ENCODE measurements at places on chromosomes 3 and 15.

- no peak for DNase-seq
These were observed 92.6 kb upstream of the VGLL4 start for GRCh38 chr3:11736136-11736833.

- DNase-seq = no peak
These were observed 316.9 kb upstream of the ICE2 start for GRCh38 chr15:60795889-60796288.

DNA sequence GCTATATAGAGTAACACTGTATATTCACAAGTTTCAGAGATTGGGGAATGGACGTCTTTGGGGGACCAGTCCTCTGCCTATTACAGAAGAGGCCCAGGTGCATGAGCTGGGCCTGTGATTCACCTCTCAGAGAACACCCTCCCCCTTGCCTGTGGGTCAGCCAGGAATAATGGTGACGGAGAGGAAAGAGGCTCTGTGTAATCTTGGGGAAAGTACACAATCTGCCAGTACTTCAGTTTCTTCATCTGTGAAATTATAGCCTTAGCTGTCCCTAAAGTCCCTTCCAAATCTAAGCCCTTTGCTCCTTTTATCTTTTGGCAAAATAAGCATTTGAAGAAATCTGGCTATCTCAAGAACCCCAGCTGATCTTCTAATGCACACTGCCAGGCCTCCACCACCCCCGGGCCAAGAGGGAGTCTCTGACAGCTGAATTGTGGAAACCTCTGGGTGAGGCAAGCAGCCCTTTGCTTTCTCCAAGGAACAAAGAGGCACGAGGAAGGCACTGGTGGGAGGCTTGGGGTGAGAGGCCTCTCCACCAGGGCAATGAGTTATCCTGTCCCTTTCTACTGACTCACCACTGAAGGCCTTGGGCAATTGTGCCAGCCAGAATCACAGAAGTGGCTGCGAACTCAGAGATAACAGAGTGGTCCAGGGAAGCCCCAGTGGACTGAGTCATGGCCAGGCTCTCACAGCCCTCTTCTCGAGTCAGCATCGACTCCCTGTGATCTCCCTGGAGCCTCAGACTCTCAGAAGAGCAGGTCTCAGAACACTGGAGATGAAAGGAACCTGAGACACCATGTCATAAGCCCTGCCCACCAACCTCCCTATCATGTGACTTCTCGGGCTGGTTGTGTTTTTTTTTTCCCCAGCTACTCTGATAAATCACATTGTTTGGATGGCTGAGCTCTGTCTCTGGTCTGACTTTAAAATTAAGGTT, 31.8 kb downstream of the CCNL1 start:
- DNase-seq = no peak

GRCh38 chr3:161548301-161548700, 51.7 kb downstream of the OTOL1 start:
- DNase-seq = no peak

DNA sequence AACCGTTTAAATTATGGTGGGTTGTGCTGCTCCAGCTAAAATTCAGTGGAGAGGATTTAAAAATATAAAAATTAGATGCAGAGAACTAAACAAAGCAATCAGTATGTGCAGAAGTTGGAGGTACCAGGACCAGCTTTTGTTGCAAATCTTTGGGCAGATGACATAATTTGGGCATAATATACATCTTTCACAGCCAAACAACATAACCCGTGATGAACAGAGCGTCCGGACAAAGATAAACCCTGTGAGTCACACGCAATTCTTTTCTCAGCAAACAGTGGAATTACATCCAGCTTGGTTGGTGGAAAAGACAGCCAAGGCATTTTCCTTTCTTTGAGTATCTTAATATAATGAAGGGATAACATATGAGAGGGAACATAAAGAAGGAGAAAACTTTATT, 419.4 kb upstream of the ADAMTS9 start:
- no peak for DNase-seq

GRCh38 chr15:52164631-52165265, 26.4 kb downstream of the GNB5 start:
- DNase-seq = no peak

DNA sequence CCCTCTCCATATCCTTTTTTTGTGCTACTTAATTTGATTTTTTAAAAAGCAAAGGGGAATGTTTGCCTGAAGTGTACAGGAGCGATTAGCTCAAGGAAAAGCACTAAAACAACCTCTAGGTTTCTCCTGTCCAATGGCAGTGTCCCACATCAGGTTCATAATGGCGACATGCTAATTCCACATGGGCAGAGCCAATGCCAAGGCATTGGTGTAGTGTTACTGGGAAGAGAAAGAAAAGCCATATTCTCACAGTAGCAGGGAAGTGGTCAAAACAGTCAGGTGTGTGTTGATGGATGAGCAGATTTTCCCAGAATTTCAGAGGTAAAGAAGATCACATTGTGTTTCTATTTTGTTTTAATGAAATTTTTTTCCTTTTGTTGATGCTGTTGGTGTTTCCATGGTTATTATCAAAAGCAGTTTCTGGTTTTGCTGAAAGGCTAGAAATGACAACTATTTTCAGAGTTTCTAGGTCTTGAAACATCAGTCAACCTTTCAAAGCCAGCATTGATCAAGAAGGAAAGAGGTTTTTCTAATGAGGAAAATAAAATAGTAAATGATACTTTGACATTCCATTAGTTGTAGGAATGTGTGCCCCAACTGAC, 65.2 kb downstream of the FNDC3B start:
- DNase-seq = no peak

DNA sequence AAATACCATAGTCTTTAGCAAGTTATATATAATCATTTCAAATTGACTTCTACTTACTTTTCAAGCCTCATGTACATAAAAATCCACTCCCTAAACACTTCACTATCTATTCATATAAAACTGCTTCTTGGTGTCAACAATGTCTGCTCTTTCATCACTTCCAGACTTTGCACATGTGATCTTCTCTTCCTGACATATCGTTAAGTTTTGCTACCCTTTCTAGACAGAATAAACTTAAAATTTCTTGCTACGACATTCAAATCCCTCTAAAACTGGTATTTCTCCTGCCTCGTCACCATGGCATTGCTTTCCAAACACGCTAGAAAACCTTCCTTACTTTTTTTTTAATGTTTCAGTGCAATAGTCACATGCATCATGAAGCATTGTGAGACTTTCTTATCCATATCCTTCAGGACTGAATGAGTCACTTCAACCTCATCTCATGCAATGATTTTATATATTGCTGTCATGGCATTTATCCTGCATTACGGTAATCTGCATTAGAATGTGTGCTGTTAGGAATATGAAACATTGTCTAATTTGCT, 122.8 kb downstream of the GMNC start:
- DNase-seq = no peak

DNA sequence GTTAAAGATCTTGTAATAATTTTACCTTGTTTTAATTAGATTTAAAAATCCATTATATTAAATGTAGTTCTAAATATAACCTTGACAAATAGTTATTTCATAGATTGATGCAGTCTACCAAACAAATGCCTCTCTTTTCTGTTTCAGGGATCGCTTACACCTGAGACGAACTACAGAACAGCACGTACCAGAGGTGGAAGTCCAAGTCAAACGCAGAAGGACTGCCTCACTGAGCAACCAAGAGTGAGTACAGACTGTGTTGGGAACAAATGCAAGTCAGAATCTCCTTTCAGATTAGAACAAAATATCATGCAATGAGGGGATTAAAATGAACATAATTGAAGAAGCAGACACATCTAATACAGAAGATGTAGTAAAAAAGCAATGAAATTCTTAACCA, 7.2 kb downstream of the SNRPN start:
- DNase-seq = no peak

DNA sequence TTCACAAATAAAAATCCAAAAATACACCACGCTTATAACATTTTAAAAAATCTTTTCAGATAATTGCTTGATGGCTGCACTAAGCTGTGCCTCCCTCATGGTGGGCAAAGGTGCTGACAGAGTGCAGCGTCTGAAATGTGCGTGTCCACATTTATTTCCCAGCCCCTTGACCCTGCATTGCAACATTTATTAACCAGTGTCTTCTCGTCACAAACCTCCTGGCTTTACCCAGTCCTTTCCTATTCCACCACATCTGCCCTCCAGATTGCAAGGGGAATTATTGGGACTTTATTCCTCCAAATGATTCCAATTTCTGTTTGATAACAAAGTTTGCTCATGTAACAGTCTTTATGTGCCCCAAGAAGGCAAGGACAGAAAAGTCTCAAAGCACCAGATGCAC, 5.5 kb downstream of the RASGRP1 start:
- no peak for DNase-seq

DNA sequence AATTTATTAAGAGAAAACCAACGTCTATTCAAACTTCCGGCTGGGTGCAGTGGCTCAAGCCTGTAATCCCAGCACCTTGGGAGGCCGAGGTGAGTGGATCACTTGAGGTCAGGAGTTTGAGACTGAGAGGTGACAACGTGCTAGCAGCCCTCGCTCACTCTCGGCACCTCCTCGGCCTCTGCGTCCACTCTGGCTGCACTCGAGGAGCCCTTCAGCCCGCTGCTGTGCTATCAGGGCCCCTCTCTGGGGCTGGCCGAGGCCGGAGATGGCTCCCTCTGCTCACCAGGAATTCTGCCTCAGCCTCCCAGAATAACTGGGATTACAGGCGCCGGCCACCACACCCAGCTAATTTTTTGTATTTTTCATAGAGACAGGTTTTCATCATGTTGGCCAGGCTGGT, 58.7 kb downstream of the USF3 start:
- DNase-seq = no peak

DNA sequence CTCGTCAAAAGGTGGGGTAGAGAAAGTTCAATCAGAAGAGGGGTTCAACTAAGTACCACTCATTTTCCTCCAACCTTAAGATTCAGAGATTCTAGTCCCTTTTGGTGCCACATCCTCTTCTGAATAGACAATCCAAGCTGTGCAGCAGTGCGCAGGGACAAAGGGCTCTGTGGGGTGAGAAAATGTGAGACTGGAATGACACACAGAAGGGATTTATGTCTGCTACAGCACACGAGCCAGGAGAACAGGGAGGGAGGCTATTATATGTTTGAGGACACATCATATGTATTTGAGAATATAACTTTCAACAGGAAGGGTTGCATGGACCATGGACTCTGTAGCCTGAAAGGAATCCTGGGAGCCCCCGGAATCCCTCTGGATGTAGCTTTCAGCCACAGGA, 33.0 kb downstream of the LSM3 start:
- no peak for DNase-seq

- peak; percentile 32 for DNase-seq
These were observed 520 bp downstream of the SLC26A6 start for GRCh38 chr3:48634661-48635221.

- DNase-seq = no peak
These were observed 128.7 kb upstream of the BNIP2 start for GRCh38 chr15:59817834-59818233.

DNA sequence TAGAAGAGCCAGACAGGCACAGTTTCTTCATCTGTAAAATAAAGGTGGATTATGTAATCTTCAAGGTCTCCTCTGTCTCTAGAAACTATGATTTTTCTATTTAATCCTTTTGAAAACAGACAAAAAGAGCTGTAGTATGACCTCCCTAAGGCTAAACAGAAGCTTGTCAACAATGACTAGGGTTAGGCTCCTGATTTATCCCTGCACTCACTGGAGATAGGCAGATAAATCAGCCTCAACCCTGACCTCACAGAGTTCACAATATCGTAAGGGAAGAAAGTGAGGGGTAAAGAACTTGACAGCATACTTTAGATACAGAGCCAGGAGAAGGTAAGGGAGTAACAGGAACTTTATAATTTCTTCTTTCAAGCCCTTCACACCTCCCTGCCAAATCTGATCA, 124.8 kb downstream of the TMCC1 start:
- DNase-seq = no peak

DNA sequence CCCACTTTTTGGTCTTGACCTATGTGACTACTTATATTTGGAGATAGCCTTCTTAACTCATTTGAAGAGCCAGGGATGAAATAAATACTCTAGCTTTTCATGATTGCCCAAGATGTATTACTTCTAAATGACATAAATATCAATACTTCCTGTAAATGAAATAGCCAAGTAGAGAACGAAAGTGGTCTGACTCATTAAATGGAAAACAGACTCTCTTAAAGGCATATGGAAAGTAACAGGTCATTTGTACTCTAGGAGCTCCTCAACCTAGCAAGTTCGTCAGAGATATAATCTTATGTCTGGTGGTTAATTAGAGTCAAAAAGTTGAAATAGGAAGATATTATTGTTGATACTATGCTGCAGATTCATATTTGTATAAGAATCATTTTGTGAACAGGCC, 1105.4 kb downstream of the TUSC7 start:
- no peak for DNase-seq

GRCh38 chr3:196712514-196713413, 587 bp downstream of the PIGX start:
- DNase-seq = peak; percentile 45

DNA sequence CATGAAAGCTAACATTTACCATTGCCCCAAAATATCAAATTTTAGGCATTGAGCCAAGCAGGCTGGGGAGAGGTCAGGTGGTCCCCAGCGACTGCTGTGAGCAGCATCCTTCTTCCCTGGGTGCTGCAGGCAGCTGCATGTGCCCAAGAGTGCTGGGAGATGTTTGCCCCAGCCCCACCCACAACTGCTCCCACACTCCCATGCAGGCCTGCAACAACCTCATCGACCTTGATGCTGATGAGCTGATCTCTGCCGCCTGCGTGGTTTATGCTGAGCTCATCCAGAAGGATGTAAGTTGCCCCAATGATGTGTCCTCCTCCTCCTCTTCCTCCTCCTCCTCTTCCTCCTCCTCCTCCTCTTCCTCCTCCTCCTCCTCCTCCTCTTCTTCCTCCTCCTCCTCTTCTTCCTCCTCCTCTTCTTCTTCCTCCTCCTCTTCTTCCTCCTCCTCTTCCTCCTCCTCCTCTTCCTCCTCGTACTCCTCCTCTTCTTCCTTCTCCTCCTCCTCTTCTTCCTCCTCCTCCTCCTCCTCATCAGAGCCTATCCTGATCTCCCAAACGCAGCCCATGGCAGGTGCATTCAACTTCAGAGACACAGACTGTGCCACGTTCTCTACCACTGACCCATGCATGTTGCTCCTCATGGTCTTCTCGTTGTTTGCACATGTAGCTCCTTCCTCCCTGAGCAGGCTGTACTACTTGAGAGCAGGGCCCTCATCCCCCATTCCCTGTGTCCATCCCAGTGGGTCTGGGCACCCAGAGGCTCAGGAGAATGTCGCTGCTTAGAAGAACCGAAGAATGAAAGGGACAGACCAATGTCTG, 15.1 kb downstream of the TBC1D21 start:
- no peak for DNase-seq

DNA sequence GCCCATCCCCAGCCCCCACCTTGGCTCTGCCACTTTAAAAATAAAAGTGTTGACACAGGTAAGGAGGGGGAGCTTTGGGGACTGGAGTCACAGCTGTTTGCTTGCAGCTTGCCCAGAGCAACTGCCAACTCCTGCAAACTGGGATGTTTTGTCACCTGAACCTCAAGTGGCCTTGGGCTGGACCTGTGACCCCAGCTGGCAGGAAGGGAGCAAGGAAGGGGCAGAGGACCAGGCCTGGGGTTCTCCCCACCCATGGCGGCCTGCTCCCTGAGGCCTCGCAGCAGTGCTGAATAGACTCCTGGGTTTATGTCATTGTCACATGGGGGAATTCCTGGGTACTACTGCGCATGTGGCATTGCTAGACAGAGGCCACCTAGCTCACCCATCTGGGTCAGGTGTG, 246.9 kb upstream of the TLE3 start:
- no peak for DNase-seq
